Activated naive CD8-positive, alpha-beta T cell treated with anti-CD3 and anti-CD28 coated beads, Interleukin-2, amount 50 U/mL, for 24 hours (primary cell): ENCODE measurements at places on chromosomes 6 and 20.

GRCh38 chr20:40434122-40434521, 254.9 kb downstream of the MAFB start:
- DNase-seq: no peak

DNA sequence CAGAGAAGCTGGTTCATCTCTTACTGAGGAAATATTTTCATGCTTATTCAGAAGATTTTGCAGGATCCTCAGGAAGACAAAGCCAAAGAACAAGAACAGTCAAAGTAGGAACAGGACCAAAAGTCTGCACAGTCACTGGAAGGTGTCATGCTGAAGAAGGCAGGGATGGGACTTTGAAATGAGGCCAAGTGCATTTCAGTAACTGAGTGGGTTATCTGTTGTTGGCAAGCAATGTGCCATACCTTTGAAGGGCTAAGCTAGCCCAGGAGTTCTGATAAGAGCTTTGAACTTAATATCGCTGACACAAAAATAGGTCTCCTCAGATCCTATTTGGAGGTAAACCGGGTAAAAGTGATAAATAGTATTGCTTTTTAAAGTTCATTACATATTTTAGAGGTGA, 31.5 kb downstream of the SLC16A10 start:
- DNase-seq: no peak

GRCh38 chr6:15770347-15771143, 107.7 kb upstream of the DTNBP1 start:
- DNase-seq: peak; percentile 12

DNA sequence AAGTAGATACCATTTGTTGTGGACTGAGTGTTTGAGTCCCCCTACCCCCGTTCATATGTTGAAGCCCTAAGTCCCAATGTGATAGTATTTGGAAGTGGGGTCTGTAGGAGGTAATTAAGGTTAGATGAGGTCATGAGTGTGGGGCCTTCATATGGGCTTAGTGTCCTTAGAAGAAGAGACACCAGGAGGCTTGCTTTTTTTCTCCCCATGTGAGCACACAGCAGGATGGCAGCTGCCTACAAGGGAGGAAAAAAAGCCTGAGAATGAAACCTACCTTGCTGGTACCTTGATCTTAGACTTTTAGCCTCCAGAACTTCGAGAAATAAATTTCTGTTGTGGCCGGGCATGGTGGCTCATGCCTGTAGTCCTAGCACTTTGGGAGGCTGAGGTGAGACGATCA, 67.9 kb upstream of the TULP4 start:
- DNase-seq: no peak

GRCh38 chr20:52312132-52312729, 120.7 kb upstream of the ZFP64 start:
- peak; percentile 45 for DNase-seq

DNA sequence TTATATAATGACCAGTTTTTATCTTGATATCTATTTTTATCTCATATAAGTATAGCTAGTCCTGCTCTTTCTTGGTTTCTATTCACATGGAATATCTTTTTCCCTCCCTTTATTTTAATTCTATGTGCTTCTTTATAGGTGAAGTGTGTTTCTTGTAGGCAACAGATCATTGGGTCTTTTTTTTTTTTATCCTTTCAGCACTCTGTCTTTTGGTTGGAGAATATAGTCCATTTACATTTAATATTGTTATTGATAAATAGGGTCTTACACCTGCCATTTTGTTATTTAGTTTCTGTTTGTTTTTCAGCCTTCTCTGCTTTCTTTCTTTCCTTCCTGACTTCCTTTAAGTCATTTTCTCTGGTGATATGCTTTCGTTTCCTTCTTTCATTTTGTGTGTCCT, 22.2 kb upstream of the LAMA2 start:
- DNase-seq: no peak

- DNase-seq: no peak
Observed at GRCh38 chr20:62390317-62391164, 3.6 kb downstream of the RPS21 start.
